GM04504 (cell line): ENCODE measurements at places on chromosomes 5 and 9.

- no peak for DNase-seq
These were observed 161.3 kb upstream of the DAPK1 start for GRCh38 chr9:87336407-87336806.

- peak; percentile 8 for DNase-seq
These were observed 31.5 kb downstream of the CLINT1 start for GRCh38 chr5:157827423-157827822.

- no peak for DNase-seq
These were observed 192.5 kb upstream of the RORB start for GRCh38 chr9:74304598-74304997.

DNA sequence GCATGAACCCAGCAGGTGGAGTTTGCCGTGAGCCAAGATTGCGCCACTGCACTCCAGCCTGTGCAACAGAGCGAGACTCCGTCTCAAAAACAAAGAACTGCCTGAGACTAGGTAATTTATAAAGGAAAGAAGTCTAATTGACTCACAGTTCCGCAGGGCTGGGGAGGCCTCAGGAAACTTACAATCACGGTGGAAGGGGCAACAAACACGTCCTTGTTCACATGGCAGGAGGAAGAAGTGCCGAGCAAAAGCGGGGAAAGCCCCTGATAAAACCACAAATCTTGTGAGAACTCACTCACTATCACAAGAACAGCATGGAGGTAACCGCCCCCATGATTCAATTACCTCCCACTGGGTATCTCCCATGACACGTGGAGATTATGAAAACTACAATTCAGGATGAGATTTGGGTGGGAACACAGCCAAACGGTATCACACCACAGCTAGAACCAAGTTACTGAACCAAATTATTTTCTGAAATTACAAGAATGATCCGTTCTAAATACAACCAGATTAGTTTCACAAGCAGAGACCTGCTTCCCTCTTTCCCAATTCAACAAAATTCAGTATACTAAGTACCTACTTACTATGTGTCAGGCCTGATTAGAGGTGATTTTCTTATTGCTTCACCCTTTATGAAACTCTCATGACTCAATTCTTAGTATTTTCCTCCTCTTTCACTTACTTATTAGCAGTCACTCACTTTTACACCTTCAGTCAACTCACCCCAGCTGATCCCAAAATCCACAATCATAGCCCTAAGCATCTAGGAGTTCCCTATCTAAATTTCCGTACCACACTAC lies 8.4 kb downstream of the UBTD2 start:
- DNase-seq = no peak

DNA sequence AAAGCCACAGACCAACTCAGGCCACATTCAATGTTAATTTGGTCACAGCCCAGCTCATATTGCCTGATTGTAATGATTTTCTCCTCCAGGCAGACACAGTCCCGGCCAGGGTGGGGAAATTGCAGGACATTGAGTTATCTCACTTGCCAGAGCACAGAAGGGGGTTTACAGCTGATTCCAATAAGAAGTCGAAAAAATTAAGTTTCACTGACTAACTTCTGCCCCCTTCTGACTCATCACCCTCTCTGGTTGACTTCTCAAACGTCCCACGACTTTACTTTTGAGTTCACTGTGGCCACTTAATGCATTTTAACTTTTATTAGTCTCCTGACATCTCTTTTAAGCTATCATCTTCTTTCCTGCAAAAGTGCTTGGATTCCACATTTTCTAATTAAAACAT lies 321.4 kb upstream of the WWC1 start:
- peak; percentile 37 for DNase-seq

DNA sequence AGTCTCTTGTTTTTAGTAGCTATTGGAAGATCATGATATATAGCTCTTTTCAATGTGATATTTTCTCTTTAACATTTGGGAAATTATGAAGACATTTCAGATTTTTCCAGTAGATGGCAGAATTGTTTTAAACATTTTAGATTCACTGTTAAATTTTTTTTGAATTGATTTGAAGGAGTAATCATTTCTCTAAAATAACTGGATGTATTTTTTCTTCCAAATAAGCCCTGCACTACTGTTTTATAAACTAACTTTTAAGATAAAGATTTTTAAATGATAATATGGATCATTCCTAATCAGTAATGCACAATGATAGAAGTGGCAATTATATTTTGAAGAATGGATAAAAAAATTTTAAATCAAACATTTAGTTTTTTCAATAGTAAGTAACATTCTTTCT lies 14.2 kb downstream of the NDUFAF2 start:
- peak; percentile 11 for DNase-seq
